HT1080 (cell line): ENCODE measurements at places on chromosomes 7 and 10.

DNA sequence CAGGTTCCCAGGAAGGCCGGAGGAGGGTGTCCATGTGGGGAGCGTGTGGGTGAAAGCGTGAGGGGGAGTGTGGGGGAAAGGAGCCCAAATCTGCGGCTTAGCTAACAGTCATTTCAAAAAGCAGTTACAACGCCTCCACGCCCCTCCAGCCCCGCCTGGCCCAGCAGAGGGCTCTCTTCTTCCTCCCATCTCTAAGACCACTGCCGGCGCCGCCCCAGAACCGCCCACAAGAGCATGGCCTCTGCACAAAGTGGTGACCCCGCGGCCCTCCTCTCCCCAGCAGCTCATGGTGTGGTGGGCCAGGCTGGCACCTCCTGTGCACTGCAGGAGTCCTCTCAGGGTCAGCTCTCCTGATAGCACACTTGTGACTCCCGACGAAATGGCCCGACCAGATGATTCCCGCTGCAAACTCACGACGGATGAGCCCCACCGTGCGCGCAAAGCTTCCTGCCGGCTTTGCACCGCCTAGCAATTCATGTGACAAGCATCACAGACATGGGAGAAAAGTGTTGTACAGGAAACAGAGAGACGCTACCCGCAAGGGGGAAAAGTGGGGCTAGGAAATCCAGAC lies 12.4 kb upstream of the HUS1 start:
- peak; percentile 35 for DNase-seq

- no peak for DNase-seq
Observed at GRCh38 chr7:157807510-157807909, 470.7 kb downstream of the DNAJB6 start.

GRCh38 chr7:139813689-139814088 lies 15.4 kb upstream of the TBXAS1 start:
- DNase-seq, result no peak

DNA sequence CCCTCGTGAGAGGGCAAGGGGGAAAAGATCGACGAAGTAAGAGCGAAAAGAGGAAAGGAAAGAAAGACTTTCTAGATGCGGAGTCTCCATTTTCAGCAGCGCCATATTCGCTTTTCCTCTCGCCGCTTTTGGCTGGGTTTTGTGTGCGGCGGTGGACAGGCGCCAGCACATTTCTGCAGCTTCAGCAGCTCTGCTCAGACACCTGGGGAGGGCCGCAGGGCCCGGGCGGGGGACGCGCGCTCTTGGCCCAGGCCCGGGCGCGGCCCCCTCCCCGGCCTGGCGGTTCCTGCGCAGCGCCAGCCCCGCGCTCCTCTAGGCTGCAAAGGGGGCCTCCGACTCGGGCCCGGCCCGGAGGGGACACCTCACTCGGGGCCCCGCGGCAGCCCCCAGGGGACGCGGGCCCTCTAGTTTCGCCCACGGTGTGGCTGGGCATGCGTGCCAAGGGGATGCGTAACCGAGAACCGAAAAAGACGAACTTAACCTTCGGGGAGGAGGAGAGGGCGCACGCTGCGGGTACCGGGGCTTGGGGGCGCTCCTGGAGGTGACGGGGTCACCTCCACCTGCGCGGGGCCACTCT lies 34.5 kb upstream of the EBLN1 start:
- no peak for DNase-seq

- no peak for DNase-seq
Observed at GRCh38 chr10:22491480-22491879, 146.2 kb downstream of the SPAG6 start.

DNA sequence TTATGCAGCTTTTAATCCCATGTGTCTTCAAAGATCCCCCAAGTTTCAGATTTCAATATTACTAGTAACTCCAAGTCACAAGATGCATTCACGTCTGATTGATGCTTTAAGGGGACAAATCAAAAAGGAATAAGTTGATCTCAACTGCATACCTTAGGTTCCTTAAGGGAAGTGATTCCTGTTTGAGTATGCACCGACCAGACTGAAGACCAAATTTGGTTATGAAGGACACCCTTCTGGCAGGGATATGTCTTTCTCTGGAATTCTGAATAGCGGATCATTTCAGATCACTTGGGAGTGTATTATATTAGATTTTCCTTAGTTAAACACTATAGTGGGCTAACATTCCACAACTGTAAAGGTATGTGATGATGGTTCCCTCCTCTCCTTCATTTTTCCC lies 4.3 kb downstream of the KIF5B start:
- DNase-seq, result no peak

GRCh38 chr7:94061326-94061725 lies 57.2 kb upstream of the BET1 start:
- DNase-seq, result no peak

DNA sequence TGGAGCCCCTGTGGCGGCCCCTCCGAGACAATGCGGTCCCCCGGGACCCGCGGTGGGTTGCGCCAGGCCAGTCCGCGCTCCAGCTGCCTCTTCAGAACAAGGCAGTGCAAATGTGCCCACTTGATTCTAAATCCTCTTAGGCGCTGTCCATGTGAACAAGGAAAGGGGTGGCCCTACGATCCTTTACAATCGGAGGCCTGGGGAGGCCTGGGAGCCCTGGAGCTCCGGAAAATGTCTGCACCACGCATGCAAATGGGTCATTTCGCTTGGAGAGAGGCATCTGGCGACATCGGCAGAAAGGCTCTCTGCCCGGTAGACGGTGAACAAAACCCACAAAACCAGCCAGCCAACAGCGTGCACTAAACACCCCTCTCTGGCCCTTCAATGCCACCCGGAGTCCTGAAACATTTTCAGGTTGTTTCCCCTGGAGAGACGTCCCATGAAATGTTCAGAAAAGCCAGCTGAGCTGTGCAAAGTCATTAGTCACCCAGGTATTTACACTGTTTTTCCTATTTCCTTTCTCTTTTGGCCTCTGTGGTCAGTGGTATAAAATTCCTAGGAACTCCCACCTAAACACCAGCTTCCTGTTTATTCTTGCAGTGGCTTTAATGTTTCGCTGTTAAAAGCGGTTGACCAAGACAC lies 102.8 kb upstream of the ZNF438 start:
- peak; percentile 87 for DNase-seq

DNA sequence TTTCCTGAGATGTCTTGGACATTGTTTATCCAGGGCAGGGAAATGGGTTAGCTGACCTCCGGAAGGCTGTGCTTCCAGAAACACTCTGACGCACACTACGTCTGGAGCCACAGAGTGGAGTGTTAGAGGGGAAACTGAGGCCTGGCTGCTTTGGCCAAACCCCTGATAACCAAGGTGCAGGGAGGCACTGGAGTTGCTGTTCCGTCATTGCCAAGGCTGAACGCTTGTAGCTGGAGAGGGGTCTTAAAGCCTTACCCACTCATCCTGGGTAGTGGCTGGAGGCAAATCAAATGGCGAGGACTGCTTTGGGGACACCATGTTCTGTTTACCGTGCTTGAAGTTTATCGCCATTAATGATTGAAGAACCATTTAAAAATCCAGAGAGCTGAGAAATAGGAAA lies 604.1 kb upstream of the FOXK1 start:
- DNase-seq, result no peak

DNA sequence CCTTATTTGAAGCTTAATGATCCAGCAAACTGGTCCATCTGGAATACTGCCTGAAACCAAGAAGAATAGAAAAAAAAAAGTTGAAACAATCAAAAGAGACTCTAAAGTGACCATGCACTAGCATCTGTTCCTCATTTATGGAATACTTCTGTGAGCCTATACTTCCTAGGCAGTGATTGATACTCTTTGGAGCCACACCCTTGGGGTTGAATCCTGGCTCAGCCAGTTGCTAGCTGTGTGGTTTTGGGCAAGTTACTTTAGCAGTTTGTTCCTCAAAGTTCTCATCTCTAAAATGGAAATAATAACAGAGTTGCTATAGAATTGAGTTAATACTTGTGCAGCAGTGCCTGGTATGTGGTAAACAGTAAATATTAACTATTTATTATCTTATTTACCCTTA lies 208.9 kb downstream of the GPR158 start:
- no peak for DNase-seq

DNA sequence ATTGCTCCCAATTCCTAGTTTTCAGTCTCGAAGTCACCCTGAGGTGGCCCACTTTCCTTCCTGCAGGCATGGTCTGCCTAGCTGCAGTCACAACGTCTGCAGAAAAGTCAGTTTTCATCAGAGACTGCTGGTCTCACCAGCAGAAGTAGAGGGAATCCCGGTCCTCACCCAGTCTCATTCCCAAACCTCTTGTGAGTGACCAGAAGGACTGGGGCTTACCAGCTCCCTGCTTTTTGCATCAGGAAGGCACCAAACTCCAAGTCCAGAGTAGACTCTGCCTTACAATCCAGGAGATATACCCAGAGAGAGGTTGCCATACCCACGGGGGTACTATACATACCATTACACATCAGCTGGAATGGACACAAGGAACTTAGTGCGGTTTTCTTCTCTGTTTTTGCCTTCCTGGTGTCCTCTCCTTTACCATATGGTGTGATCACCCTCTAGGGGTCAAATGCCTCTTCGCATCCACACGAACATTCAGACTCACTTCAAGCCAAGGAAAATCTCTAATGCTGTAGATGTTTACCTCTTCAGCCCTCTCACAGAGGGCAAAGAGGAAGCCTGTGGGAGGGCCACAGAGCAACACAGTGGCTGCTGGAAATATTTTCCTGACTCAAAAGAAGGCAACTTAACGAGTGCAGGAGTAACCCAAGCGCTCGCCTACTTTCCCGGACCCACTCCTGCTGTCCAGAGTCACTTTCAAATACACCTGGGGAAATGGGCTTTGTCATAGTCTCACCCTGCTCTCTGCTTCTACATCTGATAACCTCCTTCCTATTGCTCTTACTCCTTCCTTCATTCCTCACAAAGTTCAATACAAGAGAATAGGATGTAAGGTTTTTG lies 220.9 kb downstream of the C7orf25 start:
- DNase-seq, result peak; percentile 66

- peak; percentile 8 for DNase-seq
Observed at GRCh38 chr10:101716891-101717659, 22.1 kb upstream of the FBXW4 start.

- DNase-seq, result peak; percentile 41
Observed at GRCh38 chr7:116499168-116500077, at the start of gene CAV2. Gene CAV2 (plus strand): TSS chr7:116499738. CDS start chr7:116499782, 44 bp downstream.

DNA sequence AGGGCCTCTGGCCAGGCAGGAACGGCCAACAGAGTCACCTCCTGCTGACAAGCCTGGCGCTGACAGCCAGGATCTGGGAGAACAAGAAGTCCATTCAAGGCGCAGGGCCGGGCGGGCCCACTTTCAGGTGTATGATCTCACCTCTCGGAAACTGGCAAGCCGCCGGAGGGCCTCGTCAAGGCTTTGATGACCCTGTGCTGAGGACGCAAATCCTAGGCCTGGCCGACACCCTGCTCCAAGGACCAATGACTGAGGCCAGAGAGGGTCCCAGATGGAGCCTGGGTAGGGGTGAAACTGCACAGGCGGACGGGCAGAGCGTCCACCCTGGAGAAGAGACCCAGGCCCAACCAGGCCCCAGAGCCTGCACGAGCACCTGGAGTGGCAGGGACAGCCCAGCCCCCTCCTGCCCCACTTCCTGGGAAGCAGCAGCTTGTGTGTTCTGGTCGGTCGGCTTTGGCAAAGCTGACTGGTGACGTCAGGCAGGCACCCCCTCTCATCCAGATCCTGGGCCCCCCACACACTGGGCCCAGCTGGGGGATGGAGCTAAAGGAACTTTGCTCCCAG lies 30.6 kb downstream of the MYL10 start:
- no peak for DNase-seq

- DNase-seq, result no peak
Observed at GRCh38 chr10:2445370-2445769, 622.0 kb upstream of the PFKP start.

DNA sequence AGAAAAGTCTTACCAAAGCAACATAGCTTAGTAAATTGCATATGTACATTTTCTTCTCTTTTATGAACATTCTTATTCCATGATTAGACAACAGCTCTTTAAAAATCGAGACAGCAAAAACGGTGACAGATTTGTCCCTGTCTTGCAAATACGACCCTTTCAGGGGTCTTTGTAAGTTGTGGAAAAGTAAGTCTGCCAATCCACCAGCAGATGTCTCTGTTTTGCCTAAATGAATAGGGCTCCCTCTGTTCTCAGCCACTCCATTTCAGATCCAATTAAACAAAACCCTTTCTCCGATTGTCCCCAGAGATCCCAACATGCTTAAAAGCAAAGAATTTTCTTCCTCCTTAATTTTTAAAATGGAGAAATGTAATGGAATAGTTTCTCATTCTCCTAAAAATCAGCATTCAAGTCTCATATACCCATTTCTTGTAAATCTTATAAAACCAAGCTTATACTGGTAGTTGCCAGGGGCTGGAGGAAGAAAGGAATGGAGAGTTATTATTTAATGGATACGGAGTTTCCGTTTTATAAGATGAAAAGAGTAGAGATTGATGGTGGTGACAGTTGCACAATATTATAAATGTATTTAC lies 61.0 kb upstream of the NFE2L3 start:
- peak; percentile 44 for DNase-seq

DNA sequence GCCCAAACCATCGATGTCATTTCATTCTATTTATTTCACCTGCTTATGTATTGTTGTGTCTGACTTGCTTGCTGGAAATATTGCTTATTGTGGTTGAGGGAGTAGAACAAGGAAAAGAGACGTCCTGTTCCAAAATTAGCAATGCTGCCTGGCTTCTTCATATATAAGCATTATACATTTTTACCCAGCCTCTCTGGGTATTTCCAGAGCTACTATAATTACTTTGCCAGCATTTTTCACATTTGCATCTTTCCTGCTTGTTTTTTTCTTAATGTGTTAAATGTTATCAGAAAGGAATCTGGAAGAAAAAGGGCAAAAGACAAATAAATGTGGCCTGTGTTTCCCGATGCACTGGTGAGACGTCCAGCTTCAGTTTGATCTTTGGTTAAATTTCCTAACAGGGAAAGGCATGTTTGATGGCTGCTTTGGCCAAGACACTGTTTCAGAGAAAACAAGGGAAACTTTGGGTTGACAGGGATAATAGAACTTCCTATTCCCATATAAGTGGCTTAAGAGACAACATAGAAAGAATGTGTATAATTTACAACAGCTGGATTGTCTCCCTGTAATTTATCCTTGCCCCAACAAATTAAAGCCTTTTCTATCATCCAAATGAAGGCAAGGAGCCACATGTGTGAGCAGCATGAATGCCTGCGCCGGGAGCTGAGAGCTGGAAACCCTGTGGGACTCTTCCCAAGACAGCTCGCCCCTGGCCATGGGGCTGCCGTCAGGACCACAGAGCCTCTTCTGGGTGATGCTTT lies 671.1 kb upstream of the CELF2 start:
- DNase-seq, result no peak

DNA sequence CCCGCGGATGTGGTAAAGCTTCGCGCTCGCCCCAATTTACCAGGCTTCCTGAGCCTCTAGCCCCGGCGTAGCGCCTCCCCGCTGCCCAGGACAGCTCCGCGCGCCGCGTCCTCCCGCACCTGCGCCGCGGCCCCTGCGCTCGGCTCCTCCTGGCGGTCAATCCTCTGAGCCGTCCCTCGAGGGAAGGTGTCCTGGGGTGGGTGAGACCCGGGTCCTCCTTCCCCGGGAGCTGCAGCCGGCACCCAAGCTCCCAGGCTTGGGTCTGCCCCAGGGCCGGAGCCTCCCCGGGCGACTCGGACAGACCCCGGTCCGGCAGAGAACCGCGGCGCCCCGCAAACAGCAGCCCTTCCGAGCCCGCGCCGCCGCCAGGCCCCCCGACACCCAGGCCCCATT lies 512 bp downstream of the OSBPL3 start:
- DNase-seq, result peak; percentile 68
